ENCODE measurements at places on chromosomes 16 and 17.

GRCh38 chr17:5281814-5282641, at the start of gene RABEP1:
Gene RABEP1 (plus strand): TSS chr17:5282284. CDS start chr17:5282487, 203 bp downstream.
- peak; percentile 95 for DNase-seq

DNA sequence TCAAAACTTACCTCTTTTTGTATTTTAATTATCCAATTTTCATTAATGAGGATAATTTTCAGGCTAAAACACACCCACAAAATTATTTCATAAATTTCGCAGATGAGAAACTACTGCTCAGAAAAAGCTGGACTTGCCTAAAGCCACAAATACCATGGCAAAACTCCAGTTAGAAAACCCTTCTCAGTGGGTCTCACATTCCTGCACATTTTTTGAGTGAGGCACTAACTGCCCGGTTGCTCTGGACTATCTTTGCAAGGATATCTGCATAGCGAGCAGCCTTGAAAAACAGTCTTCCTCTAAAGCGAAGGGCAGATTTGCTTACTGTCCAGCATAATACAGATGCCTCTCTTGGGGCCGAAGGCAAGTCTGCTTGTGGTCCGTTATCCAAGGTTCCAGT, 9.8 kb downstream of the MPHOSPH6 start:
- no peak for DNase-seq

DNA sequence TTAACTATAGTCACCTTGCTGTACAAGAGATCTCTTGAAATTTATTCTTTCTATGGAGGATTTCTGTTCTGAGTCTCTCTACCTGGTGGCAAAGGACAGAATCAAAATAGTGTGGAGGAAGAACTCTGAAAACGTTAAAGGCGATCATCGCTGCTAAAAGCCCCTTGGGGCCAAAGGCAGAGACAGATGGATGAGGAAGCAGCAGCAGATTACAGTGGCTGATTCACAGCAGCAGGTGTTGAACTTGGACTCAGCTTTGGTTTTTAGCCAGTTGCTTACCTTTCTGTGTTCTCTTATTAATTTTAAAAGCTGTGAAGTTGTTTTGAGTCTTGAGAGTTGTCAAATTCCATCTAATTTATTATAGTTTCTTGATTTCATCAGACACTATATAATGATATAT, 956.1 kb upstream of the GOT2 start:
- DNase-seq: no peak

GRCh38 chr17:1509290-1509881, 7.0 kb downstream of the INPP5K start:
- DNase-seq: peak; percentile 88

DNA sequence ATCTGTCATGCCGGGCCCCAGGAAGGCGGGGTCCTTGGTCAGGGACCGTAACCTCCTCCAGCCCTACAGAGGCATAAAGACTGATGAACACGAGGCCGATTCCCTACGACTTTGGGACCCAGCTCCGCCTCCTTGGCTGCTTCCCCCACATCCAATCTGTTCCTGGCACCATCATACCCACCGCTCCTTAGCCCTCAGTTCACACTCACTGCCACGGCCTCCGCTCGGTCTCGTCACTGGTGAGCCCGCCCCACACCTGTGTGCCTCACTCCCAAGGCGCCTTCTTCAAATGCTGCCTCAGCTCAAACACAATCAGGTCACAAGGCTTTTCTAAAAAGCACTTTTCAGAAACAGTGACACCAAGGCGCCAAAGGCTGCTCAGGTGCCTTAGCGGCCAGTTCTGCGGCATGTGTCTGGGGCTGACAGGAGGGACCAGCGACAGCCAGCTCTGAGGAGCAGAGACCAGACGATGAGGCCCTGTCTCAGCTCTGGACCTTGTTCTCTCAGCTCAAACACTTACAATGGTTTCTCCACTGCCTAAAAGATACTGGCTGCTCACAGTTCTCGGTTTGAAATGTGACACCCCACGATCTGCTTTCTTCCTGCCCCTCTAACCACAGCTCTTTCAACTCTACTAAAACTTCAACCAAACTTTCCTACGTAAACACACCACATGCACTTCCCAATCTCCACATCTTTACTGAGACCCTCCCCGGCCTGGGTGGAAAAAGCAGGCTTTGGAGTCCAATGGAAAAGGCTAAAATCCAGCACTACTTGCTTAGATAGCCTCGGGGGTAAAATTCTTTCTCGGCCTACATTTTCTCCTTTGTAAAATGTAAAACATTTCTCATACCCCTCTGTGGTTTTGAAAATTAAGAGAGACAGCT, 33.2 kb downstream of the CYB5D2 start:
- no peak for DNase-seq

- DNase-seq: no peak
Measured at GRCh38 chr16:57016301-57016700, 26.9 kb downstream of the NLRC5 start.

DNA sequence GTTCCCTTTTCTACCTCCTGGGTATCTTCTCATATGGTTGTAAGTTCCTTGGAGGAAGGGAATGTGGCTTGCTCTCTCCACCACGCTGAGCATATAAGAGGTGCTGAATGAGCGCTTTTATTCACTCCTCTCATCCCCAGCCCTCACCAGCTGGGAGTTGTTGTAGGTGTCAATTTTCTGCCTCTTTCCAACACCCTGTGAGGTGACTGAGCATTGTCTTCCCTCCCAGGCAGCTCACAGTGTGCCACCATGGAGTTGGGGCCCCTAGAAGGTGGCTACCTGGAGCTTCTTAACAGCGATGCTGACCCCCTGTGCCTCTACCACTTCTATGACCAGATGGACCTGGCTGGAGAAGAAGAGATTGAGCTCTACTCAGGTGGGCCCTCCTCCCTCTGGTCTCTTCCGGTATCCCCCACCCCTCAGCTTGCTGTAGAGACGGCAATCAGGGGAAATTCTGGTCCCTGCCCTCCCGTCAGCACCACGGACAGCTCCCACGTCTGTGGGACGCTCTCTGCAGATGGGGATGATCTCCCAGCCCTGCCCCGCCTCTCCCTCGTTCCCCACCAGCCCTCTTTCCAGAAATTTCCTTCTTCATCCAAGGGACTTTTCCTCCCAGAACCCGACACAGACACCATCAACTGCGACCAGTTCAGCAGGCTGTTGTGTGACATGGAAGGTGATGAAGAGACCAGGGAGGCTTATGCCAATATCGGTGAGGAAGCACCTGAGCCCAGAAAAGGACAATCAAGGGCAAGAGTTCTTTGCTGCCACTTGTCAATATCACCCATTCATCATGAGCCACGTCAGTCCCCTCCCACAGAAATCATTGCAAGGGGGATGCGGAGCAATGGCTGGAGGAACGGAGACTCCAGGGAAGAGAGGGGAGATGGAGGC, 18.3 kb downstream of the CIITA start:
- no peak for DNase-seq

DNA sequence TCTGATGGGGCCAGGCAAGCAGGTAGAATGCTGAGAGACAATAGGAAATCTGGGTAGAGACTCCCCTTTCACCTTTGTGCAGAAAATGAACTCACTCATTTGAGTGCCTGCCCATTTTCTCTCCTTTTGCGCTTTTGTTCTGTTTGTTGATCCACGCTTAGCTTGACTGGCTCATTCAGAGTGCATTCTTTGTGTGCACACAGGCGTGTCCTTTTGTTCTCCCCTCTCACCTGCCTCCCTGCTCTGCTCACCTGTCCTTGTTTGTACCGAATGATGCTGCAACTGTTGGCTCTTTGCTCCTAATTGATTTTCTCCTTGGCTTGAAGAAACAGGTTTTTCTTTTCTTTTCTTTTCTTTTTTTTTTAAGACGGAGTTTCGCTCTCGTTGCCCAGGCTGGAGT, 15.8 kb downstream of the PGS1 start:
- no peak for DNase-seq

DNA sequence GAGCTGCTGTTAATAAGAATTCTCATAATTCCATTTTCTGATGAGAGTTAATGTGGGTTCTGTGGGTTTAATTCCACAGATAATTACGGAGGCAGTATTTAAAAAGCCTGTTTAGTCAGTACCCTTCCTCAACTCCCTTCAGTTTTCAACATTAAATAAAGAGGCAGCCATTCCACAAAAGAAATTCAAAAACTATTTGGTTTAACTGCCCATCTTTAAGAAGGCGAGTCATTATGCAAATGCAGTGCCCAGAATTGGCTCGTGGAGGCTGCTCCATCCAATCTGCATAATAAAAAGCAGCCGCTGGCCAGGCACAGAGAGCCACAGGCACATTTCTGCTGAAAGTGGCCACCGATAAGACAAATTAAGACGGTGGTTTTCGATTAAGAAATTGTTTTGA, 194.4 kb upstream of the TOX3 start:
- DNase-seq: no peak

DNA sequence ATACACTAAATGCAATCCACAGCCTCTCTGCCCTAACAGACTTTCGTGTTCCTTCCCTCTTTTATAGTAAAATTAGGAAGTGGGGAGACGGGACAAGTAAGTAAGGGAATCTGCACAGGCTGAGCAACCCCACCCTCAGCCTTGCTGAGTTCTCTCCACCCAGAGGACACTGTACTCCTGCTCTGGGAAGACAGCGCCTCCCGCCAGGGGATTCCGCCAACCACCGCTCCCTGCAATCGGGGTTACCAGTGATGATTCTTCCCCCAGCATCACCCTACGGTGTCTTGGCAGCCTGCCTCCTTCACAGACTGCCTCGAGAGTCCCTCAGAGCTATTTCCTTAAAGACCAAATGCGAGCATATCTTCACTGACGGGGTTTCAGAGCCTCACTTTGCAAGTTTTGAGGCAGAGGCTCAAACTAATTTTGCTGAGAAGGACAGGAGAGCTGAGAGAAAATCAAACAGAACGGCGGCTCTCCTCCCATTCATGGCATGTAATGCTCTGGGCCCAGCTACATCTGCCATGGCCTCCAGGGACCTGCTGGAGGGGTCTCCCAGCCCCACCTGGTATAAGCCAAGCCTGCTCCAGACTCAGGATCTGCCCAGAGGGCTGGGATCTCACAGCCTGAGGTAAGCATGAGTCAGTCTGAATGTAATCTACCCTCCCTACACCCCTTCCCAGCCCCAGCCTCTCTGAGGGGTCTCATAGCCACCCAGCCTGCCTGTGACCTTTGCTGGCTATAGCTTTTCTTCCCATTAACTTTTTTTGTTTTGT, 22.7 kb upstream of the ASGR2 start:
- no peak for DNase-seq
